CD4-positive, alpha-beta T cell treated with Interleukin-4 for 4 hours (primary cell): ENCODE measurements at places on chromosomes 11 and 22.

GRCh38 chr11:132549001-132549400 lies 983.3 kb downstream of the OPCML start:
- DNase-seq = no peak

DNA sequence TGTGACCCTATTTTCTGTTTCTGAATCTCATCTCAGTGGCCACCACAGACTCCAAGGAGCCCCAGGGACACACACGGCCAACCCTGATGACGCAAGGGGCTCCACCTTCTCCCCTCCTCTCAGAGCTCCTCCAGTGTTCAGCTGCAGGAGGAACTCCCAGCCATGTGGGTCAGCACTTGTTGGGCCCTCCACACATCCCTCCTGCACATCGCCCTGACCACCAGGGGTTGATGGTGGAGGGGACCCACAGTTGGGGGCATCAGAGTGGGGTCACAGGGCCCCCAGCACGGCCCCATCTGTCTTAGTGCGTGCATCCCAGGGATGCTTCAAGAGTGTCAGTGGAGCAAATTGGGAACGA lies 499.6 kb downstream of the BRD1 start:
- no peak for DNase-seq

- DNase-seq = no peak
Measured at GRCh38 chr11:45806937-45807791, 2.2 kb downstream of the SLC35C1 start.

GRCh38 chr22:44386386-44387035 lies 73.8 kb upstream of the SHISAL1 start:
- no peak for DNase-seq

DNA sequence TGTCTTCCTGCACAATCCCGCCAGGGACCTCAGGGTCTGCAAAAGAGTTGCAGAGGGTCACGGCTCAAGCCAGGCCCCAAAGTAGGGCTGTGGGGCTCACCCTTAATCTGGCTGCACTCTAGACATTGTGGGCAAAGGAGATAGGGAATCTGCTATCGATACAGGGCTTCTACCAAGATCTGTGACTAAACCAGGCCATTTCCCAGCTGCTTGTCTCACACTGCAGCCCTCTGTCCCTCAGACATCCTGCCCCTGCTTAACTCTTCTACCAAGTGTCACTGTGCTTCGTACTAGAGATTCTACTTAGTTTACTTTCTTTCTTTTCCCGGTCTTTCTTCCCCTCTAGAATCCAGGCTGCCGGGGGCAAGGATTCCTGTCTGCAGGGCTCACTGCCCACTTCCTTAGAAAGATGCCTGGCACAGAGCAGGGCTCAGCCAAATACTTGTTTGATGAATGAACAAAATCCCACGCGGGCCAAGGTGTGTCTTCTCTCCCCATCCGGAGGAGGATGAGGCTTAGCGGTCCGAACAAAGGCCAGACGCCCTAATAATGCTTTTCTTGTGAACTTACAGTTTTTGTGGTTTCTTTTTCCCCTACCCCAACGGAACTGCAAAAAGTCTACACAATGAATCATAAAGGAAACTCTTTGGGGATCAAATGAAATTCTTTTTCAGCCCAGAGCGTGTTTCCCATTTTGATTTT lies 61.3 kb upstream of the ANO1 start:
- DNase-seq = no peak

DNA sequence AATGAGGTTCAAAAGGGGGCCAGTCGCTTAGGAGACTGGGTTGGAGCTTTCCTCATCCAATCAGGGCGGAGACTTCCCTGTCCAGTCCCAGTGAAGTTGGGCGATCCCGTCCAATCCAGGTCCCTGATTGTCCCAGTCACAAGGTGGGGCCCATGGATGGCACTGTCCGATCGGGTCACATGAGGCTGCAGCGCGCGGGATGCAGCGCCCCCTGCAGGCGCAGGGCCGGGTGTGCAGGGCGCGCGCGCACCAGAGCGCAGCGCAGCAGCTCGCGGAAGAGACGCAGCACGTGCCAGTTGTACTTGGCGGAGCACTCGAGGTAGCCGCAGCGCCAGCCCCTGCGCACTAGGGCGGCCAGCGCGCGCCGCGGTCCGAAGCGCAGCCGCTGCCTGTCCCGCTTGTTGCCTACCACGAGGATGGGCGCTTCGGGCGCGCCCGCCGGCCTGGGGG lies 2.3 kb downstream of the RASL10A start:
- DNase-seq = no peak

DNA sequence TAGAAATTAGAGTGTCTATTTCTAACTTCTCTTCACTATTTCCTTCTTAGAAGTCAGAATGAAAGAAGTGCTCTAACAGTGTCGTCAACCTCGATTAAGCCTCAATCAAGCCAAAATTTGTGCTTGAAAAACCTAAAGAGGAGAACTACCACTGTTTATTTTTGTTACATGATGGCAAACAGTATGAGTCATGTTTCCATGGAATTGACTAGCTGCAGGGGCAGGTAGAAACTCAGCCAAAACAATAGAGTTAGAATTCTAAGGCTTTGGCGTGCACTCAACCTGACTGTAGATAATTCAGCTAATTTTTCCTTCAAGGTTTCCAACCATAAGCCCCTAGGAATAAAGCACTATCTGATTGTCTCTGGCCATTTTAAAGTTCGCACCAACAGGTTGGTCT lies 415.9 kb downstream of the ETS1 start:
- DNase-seq = peak; percentile 52
